ENCODE measurements at places on chromosomes 4 and X.
A peak's percentile ranks its signal among the peaks of the same experiment; 100 is the strongest.

DNA sequence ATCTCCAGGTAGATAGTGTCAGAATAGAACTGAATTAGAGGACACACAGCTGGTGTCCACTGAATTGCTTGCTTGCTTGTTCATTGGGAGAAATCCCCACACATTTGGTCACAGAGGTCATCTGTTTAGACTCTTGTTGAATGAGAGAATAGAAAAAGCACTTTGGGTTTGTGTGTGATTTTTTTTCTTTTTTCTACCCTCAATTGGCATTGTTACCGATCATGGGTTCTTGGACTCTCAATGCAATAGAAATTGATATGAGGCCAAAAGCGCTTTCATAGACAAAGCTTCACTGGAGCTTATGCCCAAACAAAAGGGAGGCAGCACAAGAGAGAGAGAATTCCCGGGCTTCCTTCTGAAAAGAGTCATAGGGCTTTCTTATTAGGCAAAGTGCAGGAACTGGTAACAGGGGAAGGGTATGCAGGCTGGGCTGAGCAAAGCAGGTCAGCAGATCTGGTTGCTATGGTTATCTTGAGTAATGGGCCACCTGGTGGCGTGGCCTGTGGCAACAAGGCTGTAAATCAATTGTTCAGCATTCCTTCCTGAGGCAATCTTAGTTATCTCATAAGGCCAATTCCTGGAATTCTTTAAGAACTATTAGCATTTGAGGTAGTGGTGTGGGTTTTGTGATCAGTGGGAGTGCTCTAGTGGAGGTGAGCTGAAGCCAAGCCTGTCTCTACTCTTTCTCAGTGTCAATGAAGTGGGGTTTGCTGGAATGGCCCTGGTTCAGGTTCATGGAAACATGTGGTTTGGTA lies 5.3 kb upstream of the GPR82 start:
- no peak for DNase-seq

DNA sequence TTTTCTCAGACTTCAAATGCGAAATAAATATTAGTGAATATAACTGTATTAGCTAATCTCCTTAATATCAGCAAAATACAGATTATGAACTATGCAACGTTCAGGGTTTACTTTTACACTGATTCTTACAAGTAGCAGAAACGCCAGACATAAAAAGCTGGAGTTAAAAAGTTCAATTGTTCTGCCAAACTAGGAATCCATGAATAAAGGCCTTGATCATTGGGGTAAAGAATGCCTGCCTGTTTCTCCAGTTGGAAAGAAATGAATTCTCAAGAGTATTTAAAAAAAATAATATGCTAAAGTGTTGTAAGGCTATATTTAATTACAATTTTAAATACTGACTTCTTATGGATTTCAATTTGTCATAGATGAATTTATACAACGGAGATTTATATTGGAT lies 612.2 kb downstream of the DMD start:
- no peak for DNase-seq

GRCh38 chr4:77044461-77045150 lies 31.2 kb downstream of the CCNI start:
- DNase-seq = peak; percentile 63

DNA sequence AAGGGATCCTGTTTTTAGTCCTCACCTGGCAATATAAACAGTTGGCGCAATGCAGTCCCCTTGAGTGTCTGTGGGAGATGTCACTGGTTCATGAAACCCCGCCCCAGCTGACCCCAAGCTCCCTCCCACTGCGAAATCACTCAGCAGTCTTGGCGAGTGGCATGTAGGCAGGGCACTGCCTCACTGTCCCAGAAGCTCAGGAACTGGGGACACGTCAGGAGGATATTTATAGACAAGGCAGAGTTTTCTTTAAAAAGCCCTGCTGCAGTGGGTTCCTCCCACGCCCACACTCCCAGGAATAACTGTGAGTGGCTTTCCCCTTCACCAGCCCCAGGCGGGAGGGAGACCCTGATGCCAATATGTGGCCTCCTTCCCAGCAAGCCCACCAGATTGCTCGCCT lies 44.3 kb upstream of the PPP2R2C start:
- DNase-seq = no peak

GRCh38 chr4:56082829-56083228 lies 134.1 kb downstream of the CEP135 start:
- no peak for DNase-seq

DNA sequence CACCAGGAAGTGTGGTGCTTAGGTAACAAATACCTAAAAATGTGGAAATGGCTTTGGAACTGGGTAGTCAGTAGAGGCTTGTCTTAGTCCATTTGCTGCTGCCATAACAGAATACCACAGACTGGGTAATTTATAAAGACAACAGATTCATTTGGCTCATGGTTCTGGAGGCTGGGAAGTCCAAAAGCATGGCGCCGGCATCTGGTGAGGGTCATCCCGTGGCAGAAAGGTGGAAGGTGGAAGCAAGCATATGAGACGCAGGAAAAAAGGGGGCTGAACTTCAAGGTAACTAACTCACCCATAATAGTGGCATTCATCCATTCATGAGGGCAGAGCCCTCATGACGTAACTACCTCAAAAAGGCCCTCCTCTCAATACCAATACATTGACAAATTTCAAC lies 6.6 kb downstream of the FAM3A start:
- no peak for DNase-seq

GRCh38 chrX:129427267-129427666 lies 96.0 kb downstream of the SMARCA1 start:
- no peak for DNase-seq

DNA sequence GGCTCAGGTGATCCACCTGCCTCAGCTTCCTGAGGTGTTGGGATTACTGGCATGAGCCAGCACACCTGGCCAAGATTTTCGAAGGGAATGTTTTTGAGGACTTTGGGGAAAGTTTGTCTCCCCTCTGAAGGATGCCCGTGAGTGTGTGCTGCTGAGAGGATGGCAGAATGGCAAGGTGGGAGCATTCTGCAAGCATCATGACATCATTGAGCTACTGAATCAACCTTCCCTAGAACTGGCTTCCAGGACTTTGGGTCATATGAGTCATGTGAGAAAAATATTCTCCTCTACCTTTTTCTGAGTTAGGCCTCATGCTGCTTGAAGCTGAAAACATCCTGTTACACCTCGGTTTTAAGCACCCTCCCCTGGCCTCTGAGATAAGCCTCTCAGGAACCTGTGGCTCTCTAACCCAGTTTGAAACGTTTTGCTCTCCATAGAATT lies 31.0 kb downstream of the TMEM131L start:
- no peak for DNase-seq

DNA sequence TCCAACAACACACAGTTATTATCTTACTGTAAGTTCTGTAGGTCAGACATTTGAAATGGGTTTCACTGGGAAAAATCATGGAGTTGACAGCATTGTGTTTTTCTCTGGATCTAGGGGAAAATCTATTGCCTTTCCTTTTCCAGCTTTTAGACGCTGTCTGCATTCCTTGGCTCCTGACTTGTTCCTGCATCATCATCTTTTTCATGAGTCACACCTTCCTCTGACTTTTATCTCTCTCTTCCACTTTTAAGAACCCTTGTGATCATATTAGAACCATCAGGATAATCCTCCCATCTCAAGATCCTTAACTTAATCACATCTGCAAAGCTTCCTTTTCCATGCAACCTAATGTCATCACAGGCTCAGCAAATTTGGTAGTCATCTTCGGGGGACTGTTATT lies 1454.8 kb downstream of the RPA4 start:
- DNase-seq = no peak

- no peak for DNase-seq
These were observed 82.4 kb upstream of the BMP3 start for GRCh38 chr4:80948141-80948540.

DNA sequence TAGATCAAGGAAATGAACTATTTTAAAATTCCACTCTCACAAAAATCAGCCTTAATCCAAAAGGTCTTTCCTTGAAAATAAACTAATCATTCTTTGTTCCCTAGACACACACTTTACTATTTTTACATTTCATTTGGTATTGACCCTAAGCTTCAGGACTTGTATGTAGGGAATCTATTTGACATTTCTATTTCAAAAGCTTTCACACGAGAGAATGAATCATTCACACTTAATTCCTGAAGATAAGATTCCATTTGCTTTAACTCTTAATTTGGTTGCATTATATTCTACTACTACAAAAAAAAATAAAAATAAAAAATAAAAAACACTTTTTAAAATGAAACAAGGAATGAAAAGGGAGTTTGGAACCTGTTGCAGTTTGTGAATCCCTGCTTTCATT lies 43.7 kb downstream of the EDNRA start:
- DNase-seq = no peak

- no peak for DNase-seq
These were observed 355.1 kb upstream of the PABPC5 start for GRCh38 chrX:91079342-91080114.

DNA sequence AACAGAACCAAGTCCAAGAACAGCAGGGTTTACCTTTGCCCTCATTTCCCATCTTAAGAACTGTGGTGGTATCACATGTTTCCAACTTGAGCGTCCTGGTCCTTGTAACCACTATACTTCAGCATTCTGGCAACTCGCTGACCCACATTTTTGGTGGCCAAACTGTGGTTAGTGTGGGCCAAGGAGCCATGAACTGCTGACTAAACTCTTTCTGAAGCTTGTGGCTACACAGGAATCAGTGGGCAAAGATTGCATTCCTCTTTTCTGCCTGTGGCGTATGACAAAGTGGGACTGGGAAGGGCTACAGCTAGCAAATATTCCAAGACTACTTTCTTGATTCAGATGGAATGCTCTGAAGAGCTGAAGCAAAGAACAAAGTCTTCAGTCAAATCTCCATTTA lies 106.3 kb upstream of the MID1 start:
- DNase-seq = no peak

DNA sequence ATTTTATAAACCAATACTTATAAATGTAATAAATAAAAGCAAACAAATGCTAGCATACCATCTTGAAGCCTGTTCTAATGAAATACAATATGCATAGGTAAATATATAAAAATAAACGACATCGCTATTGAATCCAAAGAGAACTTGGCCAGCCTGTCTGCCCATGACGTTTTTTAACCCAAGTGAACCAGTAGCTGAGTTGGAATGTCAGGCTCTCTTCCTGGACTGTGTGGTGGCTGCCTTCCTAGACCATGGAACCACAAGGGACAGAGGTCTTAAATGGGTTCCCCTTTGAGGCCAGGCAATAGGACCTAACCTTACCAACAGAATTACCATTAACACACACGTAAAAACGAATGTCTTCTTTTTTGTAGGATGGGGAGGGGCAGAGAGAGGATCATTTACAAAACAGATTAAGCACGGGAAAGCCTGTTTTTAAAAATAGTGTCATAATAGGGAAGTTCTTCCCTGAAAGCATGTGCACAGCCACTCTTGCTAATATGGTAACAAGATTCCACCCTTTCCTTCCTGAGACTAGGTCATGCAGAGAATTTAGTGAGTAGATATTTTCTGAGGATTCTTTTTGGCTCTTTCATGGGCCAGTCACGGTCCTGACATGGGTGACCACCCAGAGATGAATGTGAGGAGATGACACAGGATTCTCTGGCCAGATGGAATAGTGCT lies 69.4 kb upstream of the ACSL1 start:
- no peak for DNase-seq

DNA sequence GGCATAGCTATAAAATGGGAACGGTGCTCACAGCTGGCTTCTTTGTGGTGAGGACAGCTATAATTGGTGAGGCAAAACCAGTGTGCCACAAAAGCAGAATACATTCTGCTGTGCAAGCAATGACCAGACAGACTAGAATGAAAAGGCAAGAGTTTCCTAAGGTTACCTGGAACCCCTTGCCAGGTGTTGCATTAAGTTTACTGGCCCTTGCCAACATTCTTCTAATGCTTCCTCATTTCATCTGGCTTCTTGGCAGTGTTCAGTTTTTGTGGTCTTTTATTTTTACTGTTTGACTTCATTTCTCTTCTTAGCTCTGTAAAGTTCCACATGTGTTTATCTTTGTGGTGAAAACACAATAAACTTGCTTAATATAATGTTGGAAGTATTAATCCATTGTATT lies 131.4 kb downstream of the PTTG2 start:
- DNase-seq = no peak

DNA sequence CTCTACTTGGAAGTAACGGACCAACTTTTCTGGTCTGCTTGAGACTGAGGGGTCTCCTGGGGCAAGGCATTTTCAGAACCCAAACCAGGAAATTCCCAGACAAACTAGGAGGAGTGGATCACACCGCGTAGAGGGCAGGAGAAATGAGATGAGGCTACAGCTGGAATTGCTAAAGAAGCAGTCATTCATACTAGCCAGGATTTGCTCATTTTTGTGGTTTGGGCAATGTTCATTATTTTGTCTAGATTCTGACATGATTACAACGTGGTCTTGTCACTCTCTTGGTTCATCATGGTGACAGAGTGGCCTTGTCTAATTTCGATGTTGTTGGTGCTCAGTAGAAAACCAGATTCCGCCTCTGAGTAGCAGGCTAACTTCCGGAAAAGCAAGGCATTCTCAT lies 63.2 kb downstream of the BANK1 start:
- DNase-seq = no peak

- no peak for DNase-seq
These were observed 200.0 kb downstream of the BCOR start for GRCh38 chrX:39897741-39898097.

GRCh38 chr4:66506985-66507384 lies 836.7 kb upstream of the EPHA5 start:
- no peak for DNase-seq

GRCh38 chr4:22987870-22988269 lies 295.1 kb downstream of the GBA3 start:
- no peak for DNase-seq

DNA sequence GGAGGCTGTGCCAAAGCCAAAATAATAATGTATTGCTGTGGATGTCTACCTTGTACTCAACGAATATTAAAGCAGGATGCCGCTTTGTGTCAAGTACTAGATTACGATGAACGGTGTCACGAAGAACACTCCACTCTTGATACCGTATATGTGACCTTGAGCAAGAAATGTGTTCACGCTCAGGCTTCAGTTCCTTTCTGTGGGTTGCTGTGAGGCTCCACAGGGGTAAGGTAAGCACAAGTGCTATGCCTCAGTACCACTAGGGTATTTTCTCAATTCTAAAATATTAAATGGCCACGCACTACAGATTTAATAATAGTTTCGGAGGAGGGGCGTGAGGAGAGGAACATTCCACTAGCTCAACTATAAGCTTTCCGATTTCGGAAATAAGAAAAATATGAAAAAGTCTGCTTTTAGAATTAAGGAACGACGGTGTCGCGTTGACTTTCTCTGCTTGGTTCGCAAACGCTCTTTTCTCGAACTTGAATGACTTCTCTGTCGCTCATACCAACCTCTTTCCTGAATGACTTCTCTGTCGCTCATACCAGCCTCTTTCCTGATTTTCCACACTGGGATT lies 607 bp upstream of the SCOC start:
- DNase-seq = peak; percentile 80

DNA sequence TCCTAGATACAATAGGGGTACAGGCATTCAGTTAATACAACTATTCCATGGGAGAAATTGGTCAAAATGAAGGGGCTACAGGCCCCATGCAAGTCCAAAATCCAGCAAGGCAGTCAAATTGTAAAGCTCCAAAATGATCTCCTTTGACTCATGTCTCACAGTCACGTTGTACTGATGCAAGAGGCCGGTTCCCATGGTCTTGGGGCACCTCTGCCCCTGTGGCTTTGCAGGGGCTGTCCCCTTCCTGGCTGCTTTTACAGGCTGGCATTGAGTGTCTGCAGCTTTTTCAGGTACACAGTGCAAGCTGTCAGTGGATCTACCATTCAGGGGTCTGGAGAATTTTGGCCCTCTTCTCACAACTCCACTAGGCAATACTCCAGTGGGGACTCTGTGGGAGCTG lies 12.5 kb upstream of the ASIC5 start:
- no peak for DNase-seq
